ENCODE measurements at places on chromosomes 2 and 18. TPM values are rescaled to one million over a fixed set of nuclear protein-coding genes. Genes with fewer than 3 reads are reported as not detected.

GRCh38 chr2:37615804-37616676, 55.4 kb downstream of the CDC42EP3 start:
- DNase-seq, result peak; percentile 70

GRCh38 chr2:84889332-84889731, 8.4 kb upstream of the TRABD2A start:
- DNase-seq, result no peak

DNA sequence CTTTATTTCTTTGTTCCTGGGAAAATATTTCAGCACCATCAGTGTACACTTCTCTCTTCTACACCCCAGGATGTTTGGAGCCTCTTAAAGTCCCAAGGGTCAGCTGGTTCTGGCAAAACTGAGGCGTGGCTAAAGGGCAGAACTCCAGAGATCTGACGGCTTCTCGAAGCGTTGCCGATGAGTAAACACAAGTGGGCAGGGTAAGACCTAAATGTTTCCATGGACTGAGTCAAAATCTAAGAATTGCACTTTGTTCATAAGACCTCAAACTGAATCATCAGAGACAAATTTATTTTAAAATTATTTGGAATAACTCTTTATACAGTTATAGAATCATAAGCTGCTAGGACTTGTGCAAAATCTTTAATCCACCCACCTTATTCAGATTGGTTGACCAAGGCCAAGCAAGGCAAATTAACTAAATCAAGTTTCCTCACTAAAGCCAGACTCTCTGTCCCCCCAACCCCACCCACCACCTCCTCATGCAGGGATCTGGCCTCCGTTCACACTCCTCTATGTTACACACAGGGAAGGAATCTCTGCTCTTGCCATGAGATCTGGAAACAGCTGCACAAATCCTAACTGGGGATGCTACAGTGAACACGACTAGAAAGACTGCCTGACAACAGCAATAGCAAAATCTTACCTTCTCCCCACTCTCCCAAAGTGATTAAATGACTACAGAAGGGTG, 342.6 kb upstream of the KLHL29 start:
- DNase-seq, result no peak

DNA sequence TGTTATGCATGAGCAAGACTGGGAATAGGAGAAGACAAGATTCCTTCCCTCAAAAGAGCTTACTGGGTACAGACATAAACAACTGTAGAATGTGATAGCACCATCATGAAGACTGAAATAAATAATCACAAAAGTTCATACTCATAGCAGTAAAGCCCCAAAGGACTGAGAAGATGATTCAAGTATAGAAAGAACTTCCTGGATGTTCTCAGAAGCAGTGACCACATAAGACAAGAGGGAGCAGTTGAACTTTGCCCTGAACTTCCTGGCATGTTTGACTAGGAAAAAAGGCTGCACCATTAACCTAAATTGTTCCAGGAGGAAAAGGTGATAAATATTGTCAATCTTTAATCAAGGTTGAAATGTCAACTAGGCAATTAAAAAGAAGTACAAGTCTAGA, 57.8 kb upstream of the CCDC141 start:
- DNase-seq, result no peak

- peak; percentile 31 for DNase-seq
Observed at GRCh38 chr2:134676960-134677359, 41.8 kb downstream of the TMEM163 start.

DNA sequence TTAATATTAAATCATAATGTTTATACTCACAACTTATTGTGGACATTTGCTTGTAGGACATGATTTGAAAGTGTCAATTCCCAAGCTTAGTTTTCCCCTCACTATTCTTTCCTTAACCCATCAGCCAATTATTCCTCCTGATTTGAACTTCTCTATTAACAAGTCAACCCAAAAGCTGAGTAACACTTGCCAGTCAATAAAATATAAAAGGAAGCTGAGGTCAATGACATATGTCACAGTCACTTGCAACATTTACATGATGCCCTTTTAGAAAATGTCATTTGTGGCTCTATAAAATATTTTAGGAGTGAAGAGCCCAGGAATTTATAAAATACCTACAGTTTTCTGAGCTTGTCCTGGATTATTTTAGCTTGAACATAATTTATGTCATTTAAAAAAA, 7.2 kb downstream of the CCDC68 start:
- no peak for DNase-seq

DNA sequence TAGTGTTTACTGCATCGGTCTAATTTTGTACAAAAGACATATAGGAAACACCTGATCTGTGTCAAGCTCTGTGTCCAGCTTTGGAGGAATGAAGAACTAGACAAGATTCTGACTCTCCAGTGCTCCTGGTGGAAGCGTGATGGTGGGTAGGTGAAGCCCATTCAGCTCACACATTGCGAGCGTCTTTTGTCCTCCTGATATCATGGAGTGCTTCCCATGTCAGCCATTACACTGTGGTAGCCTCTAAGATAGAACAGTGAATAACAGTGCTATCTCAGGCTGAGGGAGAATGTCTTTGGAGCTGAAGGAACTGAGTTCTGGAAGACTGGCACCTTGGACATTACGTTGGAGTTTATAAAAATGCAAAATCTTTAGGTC, 350.2 kb downstream of the CYRIA start:
- DNase-seq, result no peak

- no peak for DNase-seq
Observed at GRCh38 chr2:42410742-42411514, 49.9 kb upstream of the COX7A2L start.

RAPGEF4 gene
- not detected for polyA plus RNA-seq

TTN gene
- 3.1 TPM for polyA plus RNA-seq

LIPG gene
- not detected for polyA plus RNA-seq

TM4SF20 gene
- polyA plus RNA-seq, result not detected

ST8SIA3 gene
- not detected for polyA plus RNA-seq

DNA sequence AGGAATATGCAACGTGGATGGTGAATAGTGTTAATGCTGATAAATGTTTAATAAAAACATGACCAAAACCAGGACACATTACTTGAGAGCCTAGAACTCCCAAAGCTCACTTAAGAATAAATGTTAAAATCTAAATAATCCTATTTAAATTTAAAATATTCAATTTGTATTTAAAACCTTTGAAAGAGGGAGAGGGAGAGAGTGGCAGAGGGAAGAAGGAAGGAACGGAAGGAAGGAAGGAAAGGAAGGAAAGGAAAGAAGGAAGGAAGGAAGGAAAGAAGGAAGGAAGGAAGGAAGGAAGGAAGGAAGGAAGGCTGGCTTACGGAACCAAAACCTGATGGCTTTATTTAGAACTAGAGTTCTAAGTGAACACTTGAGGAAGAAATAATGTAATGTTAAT, 324.1 kb upstream of the SYT4 start:
- DNase-seq, result no peak

DNA sequence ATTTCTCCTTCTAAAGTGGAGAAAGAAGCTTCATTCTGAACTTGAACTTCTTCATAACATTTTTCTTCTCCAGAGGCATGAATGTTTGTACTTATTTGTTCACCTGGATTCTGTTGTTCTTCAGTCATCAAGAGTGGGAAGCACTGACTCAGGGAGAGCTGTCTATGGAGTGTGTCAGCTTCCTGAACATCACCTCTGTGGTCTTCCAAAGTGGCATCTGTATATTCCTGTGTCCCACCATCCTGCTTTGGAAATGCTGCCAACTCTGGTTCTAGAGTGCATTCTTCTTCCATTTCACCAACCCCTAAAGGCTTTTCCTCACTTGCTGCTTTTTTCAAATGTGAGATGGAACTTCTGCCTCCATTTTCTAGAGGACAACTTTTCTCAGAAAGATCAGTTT, 59.5 kb downstream of the TTN start:
- no peak for DNase-seq

ALPP gene
- polyA plus RNA-seq, result not detected

LONRF2 gene
- polyA plus RNA-seq, result not detected

- no peak for DNase-seq
Observed at GRCh38 chr2:60445684-60446179, 107.7 kb downstream of the BCL11A start.

- no peak for DNase-seq
Observed at GRCh38 chr2:37570773-37571586, 100.5 kb downstream of the CDC42EP3 start.

DNA sequence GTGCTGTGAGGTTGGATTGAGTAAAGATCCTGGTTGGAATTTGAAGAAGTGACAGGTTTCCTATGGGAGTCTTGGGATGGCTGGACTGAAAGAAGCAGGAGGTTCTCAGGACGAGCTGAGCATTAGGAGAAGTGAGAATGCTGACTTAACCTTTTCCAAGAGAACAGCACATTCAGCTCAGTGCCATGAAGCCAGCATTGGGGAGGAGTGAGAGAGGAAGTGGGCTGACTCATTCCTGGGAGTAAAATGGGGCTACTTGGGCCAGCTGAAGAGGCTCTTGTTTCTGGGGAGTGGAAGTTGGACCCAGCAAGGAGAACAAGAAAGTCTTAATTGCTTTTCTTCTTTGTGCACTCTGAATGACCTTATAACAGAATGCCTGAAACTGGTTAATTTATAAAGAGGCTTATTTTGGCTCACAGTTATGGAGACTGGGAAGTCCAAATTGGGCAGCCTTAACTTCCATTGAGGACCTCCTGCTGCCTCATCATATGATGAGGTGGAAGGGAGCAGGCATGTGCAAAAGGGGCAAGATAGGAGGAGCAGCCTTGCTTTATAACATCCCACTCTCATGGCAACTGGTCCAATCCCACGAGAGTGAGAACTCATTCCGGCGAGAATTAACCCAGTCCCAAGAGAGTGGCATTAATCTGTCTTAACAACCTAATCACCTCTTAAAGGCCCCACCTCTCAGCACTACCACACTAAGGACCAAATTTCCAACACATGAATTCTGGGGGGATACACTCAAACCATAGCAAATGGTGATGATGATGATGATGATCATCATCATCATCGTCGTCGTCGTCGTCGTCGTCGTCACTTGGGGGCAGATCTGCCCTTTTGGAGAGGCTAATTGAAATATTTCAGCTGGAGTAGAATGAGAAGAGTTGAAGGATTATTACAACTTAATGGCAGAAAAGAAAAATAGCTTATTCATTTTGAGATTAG, 26.1 kb downstream of the DGUOK start:
- DNase-seq, result no peak

DNA sequence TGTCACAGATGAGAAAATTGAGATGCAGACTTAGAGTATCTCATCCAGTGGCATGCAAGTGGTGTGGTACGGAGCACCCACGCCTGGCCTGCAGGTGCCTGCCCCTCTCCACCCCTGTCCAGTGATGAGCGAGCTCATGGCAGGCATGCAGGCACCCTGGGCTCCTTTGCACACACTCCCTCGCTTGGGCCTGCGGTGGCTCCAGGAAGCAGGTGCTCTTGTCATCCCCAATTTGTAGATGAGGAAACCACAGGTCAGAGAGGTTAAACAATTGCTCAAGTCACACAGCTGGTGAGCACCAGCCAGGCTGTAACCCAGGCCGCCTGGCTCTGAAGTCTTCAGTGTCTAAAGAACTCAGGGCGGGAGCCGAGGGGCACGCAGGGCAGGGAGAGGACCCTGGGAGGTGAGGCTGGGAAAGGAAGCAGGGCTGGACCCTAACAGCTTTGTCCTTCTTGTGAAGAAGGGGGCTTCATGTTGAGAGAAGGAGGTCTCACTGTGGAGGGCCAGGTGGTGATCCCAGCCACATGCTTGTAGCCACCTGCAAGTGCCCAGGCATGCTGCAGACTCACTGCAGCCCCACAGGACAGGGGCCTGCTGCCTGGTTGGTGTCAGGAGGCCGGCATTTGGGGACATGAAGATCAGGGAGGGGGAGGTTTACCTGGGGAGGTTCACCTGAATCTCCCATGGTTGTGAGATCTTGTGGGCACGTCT, 166.2 kb downstream of the SH3RF3 start:
- no peak for DNase-seq

GPR45 gene
- polyA plus RNA-seq, result 0.26 TPM

GRCh38 chr2:7633566-7634153, 716.4 kb downstream of the RNF144A start:
- DNase-seq, result no peak

DNA sequence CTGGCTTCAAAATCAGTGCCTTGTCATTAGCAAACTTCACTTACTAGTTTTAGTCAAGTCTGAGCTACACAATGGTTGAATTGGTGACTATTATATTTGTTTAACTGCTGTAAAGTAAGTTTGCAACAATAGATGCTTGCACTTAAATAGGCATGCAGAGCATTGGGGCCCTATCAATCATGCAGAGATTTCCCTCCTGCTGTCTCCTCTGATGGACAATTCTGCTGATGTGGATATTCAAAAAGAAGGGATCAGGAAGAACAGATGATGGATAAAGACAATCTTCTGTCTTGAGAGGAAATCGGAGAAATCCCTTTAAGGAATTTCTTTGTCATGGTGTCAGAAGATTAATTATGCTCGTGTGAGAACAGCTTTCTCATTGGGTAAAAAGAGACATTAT, 89.0 kb downstream of the GREB1L start:
- no peak for DNase-seq

DNA sequence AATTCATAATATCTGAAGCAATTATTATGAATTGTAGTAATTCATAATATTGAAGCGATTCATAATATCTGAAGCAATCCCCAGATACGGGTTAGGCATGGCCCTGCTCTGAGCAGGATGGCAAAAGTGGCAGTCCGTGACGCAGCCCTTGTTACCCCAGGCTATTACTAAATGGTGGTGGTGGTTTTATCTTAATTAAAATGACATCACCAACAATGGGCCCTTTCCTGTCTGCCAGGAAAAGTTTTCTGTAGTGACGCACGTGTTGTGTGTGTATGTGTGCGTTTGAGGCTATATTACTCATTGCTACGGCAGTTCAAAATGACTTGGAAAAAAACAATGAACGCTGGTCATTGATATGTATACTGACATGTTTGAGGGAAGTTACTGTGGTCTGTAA, 10.6 kb upstream of the MOCOS start:
- DNase-seq, result no peak

DNA sequence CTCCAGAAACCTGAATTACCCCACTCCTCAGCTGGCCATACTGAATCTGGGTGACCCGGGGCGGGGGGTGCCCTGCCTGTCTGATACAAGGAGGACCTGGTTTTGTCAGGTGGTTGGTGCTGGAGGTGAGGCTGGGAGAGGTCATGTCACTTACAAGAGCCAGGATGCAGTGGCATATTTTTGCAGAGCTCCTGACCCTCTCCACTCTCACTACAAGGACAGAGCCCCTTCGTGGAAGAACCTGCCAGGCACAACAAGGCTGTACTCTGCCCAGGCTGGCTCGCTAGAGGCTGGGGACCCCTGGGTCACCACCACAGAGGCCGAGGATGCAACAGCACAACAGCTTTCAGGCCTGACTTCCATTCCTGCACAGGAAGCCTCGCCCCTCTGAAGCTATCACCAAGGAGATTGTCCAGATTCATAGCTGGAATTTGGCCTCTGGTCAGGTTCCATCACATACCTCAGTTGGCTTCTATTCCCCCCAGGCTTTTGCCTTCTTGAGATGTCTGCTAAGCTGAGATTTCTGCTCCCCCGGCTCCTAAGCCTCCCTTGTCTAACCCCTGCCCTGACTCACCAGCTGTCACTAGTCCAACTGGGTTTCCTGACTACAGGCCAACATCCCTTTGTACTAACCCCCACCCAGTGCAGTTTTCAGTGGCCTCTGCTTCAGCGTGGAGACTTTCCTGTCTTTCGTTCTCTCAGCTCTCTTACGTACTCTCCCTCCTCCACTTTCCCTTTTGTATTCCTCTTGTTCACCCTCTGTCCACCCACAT, 132.5 kb upstream of the EPAS1 start:
- no peak for DNase-seq
